Left colon (tissue), 2 donors: ENCODE measurements at places on chromosomes 6 and 20. TPM values are rescaled to one million over a fixed set of nuclear protein-coding genes. Genes with fewer than 3 reads are reported as not detected.

Gene GRM1
- total RNA-seq: not detected

Gene DNMT3B
- 0.85 TPM for total RNA-seq

- no peak for DNase-seq
Observed at GRCh38 chr6:82957171-82957867, 108.3 kb downstream of the UBE3D start.

DNA sequence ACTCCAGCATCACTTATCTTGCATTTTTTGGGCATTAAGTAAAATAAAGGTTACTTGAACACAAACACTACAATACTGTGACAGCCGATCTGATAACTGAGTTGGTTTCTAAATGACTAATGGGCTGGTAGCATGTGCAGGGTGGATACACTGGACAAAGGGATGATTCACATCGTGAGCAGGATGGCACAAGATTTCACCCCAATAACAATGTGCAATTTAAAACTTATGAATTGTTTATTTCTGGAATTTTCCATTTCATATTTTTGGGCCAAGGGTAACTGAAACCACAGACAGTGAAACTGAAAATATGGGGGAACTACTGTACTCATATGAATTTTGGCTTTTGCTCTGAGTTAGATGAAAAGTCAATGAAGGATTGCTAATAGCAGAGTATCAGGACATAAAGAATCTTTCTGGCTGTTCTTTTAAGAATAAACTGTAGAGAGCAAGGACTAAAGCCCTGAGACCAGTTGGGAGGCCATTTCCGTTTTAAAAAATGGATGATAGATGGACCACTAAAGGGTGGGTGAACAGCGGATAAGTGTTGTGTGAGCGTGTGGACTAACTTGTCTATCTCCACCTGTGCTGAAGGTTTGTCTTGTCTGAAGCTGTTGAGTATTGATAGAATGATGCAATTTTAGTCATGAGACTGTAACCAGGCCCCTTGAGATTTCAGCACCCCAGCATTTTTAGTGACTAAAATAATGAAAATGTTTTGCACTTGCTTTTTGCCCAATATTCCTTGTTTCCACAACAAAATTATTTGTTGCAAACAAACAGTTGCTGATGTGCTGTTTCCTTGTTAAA, 8.2 kb downstream of the SPINT3 start:
- DNase-seq: no peak

DNA sequence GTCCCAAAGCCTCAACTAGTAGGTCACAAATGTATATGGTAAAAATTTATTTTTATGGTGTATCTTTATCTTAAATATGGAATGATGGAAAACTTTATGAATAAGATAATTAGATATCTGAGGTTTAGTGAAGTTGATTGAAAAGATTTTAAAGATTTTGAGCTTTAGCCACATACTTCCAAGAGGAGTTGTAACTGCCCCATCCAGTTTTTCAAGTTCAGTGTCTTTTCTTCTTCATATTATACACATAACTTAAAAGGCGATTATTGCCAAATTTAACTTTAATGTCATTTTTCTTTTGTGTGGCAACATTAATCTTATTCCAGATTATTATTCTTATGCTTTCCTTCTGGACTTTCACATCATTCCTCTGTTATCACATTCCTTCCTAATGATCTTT, 266.4 kb downstream of the TINAG start:
- no peak for DNase-seq

DNA sequence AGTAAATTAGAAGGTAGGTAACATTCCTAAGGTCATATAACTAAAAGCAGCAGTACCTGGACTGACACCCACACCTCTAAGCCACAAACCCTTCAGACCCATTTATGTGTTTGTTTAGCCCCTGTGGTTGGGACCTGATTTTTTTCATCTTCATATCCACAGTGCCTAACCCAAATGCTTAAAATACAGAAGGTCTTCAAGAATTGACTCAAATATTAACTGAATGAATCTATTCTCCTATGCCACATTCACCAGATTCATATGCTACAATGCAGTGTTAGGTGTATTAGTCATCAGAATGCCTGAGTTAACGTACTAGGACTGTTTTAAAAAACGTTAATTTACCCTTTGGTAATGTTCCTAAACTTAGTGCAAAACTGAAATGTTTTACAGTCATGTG, 124.8 kb downstream of the AHI1 start:
- no peak for DNase-seq

GRCh38 chr20:42063141-42063540, 445.0 kb upstream of the CHD6 start:
- no peak for DNase-seq
